ENCODE measurements at places on chromosomes 13 and 19.

- no peak for DNase-seq
Observed at GRCh38 chr19:55136399-55137102, 12.5 kb downstream of the TNNT1 start.

- DNase-seq: no peak
Observed at GRCh38 chr13:48647625-48648024, 6.1 kb upstream of the CYSLTR2 start.

GRCh38 chr19:55132453-55133129, 15.2 kb upstream of the PPP1R12C start:
- no peak for DNase-seq

DNA sequence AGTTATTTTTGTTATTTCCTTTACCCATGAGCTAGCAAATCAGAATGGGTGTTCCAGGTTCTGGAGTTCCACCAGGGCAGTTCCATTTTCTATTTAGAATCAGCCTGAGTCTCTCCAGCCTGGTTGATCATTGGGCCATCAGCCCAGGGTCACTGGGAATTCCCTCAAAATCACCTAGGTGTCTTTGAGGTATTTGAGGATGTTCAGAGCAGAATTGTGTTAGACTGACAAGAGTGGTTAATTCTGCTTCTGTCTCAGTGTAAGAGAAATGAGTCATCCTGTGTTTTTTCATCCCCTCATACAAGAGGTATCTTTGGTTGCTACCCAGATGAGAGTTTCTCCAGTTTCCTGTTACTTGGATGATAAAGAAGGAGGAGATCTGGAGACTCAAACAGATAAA, 11.7 kb downstream of the ZNF66 start:
- no peak for DNase-seq

GRCh38 chr19:9720541-9720940, 45.6 kb upstream of the ZNF562 start:
- DNase-seq: no peak

DNA sequence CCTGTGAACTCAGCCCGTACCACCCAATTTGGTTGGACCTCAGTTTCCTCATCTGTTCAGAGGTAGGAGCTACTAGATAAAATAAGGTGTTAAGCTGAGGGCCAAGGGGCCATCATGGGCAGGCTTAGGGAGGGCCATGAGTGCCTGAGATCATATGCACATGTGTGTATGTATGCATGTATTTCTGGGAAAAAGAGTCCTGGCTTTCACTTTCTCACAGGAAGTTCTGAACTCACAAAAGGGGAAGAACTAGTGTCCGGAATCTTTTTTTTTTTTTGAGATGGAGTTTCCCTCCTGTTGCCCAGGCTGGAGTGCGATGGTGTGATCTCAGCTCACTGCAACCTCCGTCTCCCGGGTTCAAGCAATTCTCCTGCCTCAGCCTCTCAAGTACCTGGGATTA, 18.9 kb downstream of the TGFB1 start:
- DNase-seq: no peak

- DNase-seq: no peak
Observed at GRCh38 chr13:113470073-113470472, 16.8 kb upstream of the ADPRHL1 start.

GRCh38 chr19:6222884-6223283, 56.9 kb downstream of the MLLT1 start:
- DNase-seq: no peak

- DNase-seq: no peak
Observed at GRCh38 chr19:3464587-3465235, 15.6 kb downstream of the SMIM24 start.

- DNase-seq: no peak
Observed at GRCh38 chr13:106382534-106382933, 152.9 kb downstream of the EFNB2 start.

DNA sequence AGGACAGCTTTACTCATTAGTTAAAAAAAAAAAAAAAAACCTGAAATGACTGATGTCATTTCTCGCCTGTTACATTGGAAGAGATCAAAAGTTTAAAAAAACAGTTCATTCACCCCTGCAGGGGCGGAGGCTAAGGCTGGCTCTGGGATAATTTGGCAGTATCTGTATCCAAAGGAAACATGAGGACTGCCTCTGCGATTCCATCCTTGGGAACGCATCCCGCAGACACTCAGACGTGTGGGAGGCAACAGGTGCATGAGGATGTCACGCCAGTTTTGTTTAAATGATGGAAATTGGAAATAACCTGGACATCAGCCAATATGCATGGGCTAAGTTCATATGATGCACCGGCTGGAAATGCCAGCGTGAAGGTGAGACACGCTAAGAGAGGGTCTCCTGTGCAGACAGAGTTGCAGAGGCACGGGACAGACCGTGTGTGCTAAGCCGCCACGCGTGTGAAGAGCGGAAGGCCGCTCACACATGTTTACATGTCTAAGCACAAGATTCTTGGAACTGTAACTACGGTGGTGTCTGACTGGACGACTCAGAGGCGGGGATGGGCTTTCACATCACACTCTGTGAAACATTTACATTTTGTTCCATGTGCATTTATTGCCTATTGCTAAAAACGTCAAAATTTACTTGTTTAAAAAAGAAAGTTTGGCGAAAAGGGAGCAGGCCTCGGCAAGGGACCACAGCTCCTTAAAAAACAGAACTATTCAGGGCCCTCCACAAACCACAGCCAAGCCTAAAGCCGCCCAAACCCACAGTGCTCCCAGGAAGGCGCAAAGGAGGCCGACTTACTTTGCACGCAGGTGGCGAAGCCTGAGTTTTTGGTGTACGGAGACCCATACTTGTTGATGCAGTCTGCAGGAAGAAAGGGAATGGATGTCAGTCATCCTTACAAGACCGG, 17.9 kb downstream of the GAS6 start:
- DNase-seq: no peak

- no peak for DNase-seq
Observed at GRCh38 chr13:107886118-107886517, 329.2 kb downstream of the LIG4 start.

GRCh38 chr13:46339035-46339666, 47.9 kb downstream of the RUBCNL start:
- DNase-seq: no peak

DNA sequence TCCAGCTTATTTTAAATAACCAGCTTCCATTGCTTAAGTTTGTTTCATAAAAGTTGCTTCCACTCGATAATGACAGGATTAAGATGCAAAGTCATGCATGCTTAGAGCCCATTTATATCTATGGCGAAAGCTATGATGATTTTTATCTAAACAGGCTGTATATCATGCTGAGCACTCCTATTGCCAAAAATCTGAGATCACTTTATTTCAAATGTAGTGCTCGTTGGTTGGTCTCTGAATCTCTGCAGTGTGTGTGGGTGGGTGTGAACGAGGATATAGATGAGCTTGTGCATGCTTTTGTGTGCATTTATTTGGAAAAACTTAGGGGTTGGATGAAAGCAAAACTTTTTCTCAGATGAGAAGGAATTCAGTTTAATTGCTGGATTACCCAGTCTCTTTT, 27.0 kb upstream of the ARGLU1 start:
- DNase-seq: no peak

GRCh38 chr13:109369353-109370052, 416.9 kb downstream of the IRS2 start:
- no peak for DNase-seq

Measured in ELF-1 (cell line).